Activated CD4-positive, alpha-beta T cell treated with anti-CD3 and anti-CD28 coated beads, Interleukin-2, Interleukin-6, amounts not matched to agents 100 ng/mL and 50 ng/mL, durations not matched to agents 16 hours and 8 hours (primary cell): ENCODE measurements at places on chromosomes 6 and 20.

GRCh38 chr6:52566853-52567279 lies 10.0 kb downstream of the TRAM2 start:
- DNase-seq: no peak

GRCh38 chr6:10535193-10535592 lies 14.0 kb downstream of the GCNT2 start:
- no peak for DNase-seq

DNA sequence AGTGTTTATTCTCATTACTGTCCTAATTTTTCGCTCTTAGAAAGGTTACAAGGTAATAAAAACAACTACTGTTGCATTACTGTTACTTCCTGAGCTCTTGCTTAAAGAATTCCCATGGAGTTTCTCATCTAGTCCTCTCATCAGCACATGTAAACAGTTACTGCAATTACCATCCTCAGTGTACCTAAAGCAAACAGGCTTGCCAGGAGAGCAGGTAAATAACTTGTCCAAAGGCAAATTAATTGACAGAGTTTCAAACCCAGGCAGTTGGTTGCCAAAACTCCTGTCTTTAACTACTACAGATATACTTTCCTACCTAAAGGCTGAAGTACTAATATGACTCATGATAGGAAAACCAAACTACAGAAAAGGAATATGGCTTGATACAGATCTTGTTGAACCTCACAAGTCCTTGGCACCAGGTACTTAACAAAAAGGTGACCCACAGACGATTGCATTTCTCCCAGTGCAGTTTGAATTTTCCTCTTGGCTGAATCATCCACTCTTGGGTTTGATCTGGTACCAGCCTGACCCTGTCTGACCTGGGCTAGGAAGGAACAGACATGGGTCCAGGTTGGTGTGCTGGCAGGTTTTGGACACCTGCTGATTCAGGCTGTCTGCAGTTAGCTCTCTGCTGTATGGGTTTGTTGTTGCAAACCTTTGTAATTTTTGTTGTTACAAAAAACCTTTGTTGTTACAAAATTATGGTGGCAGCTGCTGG lies 153.0 kb downstream of the CFAP61 start:
- no peak for DNase-seq

DNA sequence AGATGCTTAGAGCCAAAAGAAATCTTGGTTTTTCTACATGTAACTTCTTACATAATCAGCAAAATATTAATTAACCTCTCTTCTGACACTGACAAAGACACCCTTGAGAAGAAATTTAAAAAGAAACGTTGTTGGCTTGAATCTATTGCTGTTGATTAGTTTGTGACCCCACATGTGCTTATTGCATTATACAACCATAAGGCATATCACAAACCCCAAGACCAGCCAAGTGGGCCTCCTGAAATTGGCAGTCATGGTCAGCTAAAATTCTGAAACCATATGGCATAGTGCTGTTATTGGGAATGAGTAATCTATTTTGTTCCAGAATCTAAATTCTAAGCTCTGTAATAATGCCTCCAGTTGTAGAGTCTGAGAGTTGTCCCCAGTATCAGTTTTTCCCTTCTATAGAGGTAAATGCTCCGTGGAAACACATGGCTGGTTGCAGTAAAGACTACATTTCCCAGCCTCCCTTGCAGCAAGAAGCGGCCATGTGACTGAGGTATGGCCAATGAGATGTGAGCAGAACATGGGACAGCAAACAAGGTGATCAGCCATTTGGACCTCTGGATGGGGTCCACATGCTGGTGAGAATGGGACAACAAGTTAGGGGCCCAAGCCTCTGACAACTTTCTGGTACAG lies 42.3 kb upstream of the PTPN1 start:
- peak; percentile 68 for DNase-seq

DNA sequence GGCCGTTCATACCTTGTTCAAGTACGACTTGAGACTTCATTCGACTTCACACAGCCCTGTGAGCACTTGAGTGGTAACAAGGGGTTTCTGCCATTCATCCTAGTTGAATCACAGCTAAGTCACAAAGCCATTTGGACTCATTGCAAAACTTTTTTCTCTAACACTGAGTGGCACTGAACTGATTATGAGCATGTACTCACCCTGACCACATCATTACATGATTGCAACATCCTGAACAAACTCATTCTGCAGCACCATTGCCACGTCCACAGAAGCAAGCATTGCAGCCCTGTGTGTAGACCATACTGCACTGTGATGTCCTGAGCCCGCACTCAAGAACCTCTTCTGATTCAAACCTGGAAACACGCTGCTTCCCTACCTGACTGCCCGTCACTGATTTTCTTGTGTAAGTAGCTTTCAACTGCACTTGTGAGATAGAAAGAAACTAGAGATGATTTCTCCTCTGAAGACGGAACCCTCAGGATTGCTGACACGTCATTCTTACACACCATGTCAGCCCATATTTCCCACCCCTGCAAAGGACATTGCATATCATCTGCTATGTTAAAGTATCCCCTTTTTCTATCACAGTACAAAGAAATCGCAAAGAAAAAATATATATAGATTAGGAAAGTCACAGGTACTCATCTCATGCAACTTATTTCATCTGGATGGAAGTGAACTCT lies 81.6 kb downstream of the C6orf118 start:
- DNase-seq: no peak

- DNase-seq: no peak
These were observed 316.0 kb downstream of the CLIC5 start for GRCh38 chr6:45699663-45700062.

DNA sequence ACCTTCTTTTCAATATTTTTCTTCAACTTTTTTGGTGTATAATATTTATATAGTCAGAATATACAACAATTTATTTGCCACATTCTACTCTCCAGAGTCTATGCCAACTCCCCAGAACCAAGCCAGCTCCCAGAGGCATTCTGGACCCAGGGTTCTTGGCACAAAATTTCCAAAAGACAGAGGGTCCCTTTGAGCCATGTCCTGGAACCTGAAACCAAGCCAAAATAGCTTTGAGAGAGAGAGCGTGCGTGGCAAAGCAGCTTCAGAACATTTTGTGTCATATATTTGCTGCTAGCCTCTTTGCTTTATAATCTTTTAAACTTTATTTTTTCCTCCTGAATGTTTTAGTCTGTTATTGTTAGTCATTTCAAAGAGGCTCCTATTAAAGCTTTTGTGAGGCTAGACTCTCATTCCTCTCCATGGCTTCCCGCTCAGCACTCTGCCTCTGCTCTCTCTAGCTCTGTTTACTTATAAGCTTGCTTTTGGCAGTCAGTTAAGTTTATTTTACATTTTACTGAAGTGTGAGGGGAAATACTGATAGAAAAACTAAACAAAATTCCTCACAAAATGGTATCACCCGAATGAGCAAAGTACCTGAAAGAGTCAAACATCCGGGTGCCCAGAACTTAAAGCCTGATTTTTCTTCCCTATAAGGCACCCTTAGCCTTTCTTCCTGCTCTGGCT lies 605.1 kb upstream of the ID4 start:
- DNase-seq: no peak

DNA sequence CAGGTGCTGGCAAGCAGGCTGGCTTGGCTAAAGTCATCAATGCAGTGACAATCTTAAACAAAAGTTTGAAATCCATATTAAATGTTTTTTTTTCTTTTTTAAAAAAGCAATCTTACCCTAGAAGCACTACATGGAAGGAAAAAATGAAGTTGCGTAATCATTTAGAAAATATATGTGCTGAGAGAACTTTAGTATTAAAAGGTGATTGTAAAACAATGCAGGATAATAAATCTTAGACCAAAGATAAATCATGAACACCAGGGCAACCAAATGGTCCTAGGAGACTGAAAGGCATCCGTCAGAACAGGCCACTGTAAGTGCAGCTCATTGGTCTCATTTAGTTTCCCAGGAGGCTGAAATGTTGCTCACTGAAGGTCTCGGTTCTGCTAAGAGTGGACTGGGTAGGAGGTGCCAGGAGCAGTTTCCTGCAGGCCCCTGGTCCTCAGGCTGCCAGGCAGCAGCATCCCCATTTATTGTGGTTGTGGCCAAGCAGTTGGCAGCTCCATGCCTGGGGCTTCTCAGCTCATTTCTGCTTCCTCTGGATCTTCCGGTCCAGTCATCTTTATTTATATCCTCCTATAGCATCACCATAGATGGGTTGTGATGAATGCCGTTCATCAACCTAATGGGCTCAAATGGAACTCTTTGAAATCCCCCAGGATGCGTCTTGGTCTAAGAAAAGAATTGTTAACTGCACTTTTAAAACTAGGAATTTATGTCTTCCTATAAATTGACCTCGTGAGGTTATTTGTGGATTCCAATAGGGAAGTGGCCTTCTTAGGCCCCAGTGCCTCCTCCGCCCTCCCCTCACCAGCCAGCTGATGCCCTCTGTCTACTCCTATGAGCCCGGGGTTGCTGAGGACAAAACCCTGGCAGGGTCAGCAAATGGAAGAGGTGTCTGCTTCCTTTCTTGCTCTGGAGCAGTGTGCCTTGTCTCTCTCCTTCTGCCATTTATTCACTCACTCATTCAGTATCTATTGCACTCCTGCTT lies 269.0 kb downstream of the UST start:
- no peak for DNase-seq

DNA sequence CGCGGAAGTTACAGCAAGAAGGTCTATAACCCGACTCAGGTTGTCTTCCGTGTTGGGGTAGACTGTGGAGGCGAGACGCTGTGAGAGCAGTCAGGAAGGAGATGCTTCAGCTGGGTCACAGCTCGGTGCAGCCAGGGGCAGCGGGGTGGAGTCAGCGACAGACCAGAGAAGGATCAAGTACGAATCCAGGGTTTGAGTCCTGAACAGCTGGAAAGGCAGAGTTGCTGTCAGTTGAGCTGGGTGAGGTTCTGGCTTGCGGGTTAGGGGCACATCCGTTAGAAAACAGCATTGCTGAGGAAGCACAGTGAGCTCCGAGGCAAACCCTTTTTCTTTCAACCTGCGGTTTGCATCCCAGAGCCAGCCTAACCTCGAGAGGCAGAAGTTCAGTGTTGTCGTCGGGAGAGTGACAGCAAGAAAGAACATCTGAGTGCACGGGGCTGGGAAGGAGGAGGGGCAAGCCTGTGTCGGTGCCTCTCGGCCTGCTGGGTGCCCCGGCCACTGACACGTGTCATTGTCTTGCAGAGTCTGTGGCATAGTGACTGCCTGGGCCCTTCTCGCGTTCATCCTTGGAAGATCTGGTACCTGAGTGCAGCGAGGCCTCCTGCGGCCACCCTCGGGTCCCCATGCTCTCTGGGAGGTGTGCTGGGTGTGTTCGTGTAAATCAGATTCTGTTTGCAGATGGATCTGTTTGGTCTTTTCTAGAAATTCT lies 20.0 kb downstream of the PNLDC1 start:
- DNase-seq: peak; percentile 50

DNA sequence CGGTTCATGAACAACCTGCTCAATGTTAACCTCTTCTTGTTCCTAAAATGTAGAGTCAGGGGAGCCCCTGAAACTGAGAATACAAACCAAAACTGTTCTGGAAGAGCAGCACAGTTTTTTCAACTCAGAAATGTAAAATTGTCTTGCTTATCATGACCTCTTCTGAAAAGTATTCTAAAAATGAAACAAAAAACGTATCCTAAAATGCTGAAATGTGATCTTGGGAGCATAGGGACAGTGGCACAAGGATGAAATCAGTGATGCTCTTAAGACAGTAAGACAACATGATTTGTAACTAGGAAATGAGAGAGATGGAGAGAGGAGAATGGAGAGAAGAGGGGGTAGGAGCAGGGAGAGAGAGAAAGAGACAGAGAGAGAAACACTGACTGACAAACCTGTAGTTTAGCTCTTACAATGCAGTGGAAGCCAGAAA lies 27.5 kb downstream of the NCOA7 start:
- DNase-seq: no peak

DNA sequence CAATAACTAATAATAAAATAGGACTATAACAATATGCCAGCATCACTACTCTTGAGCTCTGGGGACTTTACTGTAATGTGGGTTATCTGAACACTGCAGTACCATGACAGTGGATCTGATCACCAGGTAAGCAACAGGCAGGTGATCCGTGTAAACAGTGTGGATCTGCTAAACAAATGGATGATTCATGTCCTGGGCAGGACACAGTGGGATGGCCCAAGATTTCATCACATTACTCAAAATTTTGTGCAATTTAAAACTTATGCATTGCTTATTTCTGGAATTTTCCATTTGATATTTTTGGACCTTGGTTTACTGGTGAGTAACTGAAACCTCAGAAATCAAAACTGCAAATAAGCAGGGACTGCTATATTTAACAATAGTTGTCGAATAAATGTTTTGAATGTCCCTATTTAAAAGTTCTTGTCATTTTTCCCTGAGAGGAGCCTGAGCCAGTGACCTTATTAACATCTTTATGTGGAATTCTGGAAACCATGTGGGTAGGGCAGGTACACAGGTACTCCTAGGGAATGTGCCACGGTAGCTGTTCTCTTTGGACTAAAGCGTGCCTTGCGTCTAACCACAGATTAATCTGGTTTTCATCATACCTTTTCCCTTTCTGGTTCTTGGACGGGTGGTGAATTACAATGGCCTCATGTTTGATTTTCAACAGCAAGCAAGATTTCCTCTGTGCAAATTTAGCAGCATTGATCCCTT lies 214.5 kb upstream of the SASH1 start:
- no peak for DNase-seq

DNA sequence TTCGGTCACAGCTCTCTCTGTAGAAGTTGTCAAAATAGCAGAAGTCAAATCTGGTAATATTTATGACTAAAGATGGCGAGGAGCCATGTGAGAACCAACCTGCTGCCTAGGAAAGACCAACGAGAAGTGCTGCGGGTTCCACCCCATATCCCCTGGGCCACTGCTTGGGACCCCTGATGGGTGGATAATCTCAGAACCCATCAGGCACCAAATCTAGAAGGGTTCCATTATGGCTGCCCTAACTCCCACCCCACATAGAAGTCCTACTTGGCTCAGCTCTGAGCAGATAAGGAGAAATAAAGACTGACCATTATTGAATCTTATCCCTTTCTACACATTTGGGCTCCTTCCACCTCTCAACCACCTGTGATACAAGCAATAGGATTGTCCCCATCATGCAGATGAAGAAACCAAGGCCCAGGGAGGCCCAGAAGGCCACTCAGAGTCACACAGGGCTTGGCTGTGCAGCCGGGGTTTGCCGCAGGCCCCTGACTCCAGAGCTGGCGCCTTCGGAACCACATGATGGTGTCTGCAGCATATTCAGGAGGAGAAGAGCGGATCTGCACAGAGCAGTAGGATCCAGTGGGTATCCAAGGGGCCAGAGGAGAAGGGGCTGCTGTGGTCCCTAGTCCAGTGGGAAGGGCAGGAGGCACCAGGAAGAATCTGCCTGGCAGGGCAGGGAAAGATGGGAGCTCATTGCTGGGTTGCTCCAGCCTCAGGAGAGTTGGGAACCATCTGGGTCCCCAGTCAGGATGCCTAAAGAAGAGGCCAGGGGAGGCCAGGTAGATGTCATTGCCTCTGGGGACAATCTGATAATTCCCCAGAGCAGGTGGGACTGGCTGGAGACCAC lies 9.6 kb upstream of the PCMTD2 start:
- DNase-seq: no peak

DNA sequence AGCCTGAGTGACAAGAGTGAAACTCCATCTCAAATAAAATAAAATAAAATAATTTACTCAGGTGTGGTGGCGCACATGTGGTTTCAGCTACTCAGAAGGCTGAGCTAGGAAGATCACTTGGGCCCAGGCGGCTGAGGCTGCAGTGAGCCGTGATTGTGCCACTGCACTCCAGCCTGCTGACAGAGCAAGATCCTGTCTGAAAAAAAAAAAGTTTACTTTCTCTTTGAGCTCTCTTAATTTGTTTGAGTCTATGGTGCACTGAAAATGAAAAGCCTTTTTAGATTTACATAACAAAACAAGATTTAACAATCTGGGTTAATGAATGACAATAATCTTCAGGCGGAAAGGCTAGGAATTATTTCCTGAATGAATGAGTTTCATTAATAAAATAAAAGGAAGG lies 23.3 kb upstream of the NHSL1 start:
- no peak for DNase-seq
